ENCODE measurements at places on chromosomes 3 and 15. TPM values are rescaled to one million over a fixed set of nuclear protein-coding genes. Genes with fewer than 3 reads are reported as not detected.

GRCh38 chr3:197830308-197830966 lies 39.4 kb downstream of the LRCH3 start:
- DNase-seq, result no peak

DNA sequence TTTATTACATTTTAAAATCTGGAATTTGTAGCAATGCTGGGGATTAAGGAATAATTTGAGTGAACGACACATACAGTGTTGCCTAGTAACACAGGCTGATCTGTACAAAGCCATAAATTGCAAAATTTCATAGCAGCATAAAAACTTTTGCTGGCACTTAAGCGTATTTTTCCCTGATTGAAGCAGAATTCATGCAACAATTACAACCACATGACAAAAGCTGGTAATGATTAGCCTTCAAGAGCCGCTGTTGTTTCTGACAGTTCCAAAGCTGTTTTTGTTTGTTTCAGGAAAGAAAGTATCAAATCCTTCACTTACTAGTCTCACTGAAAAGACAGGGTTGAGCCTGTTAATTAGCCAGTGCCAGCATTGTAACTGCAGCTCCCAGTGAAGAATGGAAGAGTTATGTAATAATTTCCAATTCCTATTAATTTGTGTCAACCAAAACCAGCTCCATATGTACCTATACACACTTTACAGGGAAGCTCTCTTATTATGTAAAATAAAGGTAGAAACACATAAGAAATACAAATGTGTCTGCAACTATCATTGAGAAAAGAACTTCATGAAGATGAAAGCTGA lies 60.7 kb downstream of the AGTR1 start:
- DNase-seq, result no peak

DNA sequence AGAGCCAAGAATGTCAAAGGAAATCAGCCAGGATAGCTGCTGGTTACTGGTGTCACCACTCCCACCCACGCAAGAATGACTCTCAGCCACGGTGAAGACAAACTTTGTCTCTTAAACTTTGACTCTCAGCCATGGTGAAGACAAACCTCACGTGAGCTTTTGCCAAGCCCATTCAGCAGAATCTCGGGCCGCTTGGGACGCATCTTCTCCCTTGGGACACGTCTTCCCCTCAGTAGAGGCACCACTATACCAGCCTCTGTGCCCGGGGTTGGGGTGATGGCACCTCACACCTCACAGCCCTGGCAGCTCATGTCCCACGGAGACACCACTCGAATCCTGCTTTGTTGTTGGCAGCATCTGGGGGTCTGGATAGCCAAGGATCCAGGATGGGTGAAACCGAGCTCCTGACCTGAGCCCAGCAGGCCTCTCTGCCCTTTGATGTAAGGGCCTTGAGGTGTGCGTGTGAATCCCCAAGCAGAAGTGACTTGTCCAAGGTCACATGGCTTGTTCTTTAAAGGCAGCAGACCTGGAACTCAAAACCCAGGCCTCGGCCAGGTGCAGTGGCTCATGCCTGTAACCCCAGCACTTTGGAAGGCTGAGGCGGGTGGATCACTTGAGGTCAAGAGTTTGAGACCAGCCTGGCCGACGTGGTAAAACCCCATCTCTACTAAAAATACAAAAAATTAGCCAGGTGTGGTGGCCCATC lies 21.8 kb downstream of the RBPMS2 start:
- DNase-seq, result no peak

DNA sequence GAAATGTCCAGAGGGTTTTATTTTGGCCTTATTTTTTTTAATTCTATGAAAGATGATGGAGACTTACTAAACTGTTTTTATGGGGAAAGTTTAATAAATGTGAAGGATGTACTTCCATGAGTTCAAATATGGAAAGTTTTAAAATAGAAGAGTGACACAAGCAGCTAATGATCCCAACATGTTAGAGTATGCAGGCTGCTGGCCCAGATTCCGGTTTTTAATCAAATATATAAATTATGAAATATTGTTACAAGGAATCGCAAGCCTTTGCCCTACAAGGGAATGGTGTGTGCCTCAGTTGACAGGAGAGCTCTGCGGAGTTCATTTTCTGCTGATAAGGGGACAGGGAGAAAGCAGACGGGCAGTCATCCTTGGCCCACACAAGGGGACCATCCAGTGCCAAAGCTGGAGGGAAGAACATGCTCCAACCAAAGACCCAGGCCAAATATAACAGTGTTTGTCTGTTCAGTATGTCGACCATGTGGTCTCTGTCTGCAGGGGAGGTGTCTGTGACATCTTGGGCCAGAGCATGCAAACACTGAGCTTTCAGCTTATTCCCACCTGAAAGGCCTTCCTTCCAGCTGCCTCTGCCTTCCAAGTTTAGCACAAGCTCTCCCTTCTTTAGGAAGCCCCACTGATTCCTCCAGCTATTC lies 69.8 kb downstream of the SSUH2 start:
- no peak for DNase-seq

- peak; percentile 44 for DNase-seq
Observed at GRCh38 chr3:172102123-172102882, 62.9 kb downstream of the FNDC3B start.

- no peak for DNase-seq
Observed at GRCh38 chr15:42921342-42921731, 759 bp upstream of the TTBK2 start.

DOCK3 gene
- 3.6 TPM for total RNA-seq

- peak; percentile 98 for DNase-seq
Observed at GRCh38 chr3:49199239-49199899, 28.0 kb downstream of the KLHDC8B start.

DNA sequence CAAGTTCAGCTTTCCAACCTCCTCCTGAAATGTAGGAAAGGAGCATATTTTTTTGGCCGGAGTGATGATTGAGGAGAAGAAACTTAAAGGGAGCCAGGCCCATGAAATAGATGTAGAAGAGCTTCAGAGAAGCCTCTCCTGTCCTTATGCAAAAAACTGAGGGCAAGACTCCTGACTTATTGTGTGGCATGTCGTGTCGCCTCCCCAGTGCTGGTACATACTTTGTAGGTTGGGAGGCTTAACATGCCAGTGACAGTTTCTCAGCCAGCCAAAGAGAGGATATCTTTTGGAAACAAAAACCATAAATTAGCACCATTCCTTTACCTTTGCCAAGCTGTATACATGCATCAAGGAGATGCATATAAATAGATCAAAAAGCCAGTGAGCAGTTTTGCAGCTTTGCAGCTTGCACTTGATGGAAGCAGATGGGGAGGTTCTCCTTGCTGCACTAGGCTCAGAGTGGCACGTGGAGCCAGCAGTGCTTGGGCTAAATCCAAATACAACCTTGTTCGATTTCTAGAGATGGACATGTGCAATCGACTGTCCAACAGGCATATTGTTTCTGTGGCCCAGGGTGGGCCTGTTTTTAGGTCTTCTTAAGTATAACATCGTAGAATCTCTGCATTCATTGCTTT lies 10.2 kb downstream of the SLCO3A1 start:
- no peak for DNase-seq

- DNase-seq, result no peak
Observed at GRCh38 chr15:80921736-80922410, 67.7 kb downstream of the MESD start.

GRCh38 chr3:43013743-43014155 lies 34.6 kb downstream of the GASK1A start:
- DNase-seq, result no peak

GOLGA8K gene
- total RNA-seq, result 0.70 TPM

DNA sequence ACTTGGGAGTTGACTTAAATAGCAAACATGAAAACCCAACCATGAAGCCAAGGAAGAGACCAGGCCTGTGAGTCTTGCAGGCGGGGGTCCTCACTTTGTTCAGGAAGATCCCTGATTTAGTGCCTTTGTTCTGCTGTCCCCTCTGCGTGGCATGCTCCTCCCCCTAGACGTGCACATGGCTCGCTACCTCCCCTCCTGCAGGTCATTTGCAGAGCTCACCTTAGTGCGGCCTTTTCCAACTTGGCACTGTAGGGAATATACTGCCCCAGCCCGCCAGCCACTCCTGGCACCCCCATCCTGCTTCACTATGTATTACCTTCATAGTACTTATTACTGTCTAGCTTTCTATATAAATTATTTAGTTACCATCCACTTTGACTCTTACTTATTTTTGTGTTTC lies 18.3 kb downstream of the GXYLT2 start:
- no peak for DNase-seq

Measured in Right ventricle myocardium superior (tissue), 1 donor.